Substantia nigra (tissue), 51 donors: ENCODE measurements at places on chromosomes 11 and 22.
A peak's percentile ranks its signal among the peaks of the same experiment; 100 is the strongest.

DNA sequence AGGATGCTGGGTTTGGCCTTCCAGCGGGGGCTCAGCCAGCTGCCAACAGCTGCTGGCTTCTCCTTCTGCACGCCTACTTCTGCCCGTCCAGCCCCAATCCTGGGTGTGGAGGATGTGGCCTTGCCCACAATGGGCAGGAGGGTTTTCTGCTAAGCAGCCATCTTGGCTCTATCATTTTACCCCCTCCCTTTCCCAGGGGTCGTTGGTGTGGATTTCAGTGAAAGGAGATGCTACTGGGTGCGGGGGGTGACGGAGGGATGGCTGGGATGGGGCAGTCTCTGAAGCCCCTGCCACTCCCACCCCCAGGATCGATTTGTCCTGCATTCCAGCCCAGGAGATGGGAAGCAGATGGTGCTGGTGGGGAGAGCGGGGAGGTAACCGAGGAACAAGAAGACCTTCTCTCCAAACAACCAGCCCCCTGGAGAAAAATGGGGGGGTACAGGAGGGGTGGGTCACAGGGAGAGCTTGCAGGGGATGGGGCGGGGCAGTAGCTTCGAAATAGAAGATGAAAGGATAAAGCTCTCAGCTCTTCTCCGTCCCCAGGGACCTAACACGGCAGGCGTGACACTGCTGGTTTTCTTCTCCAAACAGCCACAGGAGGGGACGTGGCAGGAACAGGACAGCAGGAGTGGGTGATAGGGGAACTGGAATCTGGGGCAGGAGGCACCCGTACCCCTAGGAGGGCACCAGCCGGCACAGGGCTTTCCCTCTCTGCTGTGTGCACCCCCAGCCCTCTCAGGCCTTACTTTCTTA lies 68.9 kb downstream of the NECTIN1 start:
- no peak for DNase-seq

DNA sequence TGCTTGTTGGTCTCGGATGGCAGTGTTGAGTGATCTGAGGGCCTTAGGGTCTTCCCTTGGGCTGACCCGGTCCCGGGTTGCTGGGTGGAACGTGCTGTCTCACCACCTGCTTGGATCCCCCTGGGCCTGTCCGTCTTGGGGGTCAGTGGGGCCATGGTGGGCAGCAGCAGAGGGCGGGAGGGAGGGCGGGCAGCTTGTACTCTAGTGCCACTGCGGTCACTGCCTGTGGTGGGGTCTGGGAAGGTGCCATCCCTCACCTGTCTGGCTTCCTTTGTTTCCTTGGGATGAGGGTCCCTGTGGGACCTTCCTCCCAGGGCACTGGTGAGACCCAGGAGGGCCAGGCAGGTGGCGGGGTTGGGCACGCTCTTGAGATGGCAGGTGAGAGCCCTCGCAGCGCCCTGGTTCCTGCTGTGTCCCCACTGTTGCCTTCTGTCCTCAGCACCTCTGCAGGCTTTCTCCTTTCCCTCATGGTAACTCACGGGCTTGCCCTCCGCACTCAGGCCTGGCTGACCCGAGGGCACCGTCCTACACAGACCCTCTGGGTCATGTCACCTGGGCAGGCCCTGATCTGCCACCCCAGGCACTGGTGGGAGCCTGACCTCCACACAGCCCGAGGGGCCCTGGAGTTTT lies 34.2 kb downstream of the TBC1D22A start:
- DNase-seq: no peak

DNA sequence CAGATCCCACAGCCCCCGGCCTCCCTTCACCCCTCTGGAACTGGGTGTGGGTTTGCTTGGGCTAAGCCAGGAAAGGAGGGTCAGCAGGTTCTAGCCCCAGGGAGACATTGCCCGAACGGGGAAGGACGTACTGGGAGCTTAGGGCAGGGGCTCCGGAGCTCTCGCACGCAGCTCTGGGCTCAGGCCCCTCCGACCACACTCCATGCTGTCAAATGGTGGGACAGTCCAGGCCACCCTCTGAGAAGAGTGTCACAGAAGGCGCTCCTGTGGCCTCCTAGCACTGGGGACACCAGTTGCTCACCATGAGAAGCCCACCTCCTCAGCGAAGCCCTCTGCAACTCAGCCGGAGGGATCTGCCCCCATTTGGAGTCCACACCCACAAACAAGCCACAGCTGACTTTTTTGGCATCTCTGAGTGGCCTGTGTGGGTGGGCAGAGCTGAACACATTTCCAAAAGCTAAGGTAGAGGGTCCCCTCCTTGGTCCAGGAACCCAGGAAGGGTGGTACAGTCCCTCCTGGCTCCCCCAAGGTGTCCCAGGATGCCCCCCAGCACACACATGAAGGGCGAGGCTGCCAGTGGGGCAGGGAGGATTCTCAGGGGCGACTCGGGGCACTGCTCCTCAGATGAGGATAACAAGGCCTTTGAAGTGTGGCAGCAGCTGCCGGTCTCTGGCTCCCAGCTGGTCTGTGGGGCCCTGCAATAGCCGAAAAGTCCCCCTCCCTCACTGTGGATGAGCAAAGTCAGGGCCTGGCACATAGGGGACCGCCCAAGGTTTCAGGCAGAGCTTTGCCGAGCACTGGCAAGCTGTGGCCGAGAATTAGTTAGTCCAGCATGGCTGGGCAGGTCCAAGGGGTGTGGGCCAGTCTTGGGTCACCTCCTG lies 13.0 kb upstream of the TEF start:
- peak; percentile 43 for DNase-seq

GRCh38 chr11:114929351-114930000 lies 251.1 kb downstream of the NXPE2 start:
- no peak for DNase-seq

DNA sequence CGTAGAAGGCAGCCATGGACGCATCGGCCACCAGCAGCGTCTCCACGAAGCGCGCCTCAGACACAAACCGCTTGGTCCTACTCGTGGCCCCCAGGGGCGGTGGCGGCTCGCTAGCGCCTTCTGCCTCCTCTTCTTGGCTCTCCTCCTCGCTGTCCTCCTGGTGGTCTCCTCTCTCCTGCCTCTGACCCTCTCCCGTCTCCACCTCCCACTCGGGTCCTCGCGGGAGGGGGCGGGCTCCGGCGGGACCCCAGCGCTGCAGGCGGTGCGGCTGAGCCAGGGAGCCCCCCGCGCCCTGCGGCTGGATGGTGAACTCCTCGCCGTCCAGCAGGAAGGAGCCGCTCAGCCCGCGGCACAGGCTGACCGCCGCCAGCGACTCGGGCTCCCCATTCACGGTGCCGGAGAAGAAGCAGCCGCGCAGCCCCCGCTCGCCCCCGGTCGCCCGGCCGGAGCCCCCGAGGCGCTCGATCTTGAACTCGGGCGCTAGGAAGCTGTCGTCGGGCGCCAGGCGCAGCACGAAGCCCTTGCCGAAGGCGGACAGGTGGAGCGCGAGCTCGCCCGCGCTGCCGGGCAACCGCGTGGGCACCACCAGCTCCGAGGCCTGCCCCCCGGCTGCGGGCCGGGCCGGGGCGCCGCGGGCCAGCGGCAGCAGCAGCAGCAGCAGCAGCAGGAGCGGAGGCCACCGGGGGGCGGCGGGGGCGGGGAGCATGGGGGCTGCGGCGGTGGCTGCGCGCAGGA lies 661 bp downstream of the ADAMTS8 start:
- DNase-seq: peak; percentile 57

- no peak for DNase-seq
Observed at GRCh38 chr11:65918211-65919140, at the start of gene C11orf68. Gene C11orf68, minus strand, starts transcription at chr11:65919062. Its CDS starts 31 bp downstream, at chr11:65919031.
